CD4-positive, alpha-beta T cell treated with Interleukin-4 for 1 hour (primary cell): ENCODE measurements at places on chromosomes 6 and 20.

- no peak for DNase-seq
Measured at GRCh38 chr6:132995432-132995831, 181.1 kb downstream of the RPS12 start.

GRCh38 chr6:98672681-98673475, 161.5 kb upstream of the POU3F2 start:
- no peak for DNase-seq

GRCh38 chr6:28969129-28969528, 36.0 kb downstream of the ZNF311 start:
- DNase-seq = no peak

DNA sequence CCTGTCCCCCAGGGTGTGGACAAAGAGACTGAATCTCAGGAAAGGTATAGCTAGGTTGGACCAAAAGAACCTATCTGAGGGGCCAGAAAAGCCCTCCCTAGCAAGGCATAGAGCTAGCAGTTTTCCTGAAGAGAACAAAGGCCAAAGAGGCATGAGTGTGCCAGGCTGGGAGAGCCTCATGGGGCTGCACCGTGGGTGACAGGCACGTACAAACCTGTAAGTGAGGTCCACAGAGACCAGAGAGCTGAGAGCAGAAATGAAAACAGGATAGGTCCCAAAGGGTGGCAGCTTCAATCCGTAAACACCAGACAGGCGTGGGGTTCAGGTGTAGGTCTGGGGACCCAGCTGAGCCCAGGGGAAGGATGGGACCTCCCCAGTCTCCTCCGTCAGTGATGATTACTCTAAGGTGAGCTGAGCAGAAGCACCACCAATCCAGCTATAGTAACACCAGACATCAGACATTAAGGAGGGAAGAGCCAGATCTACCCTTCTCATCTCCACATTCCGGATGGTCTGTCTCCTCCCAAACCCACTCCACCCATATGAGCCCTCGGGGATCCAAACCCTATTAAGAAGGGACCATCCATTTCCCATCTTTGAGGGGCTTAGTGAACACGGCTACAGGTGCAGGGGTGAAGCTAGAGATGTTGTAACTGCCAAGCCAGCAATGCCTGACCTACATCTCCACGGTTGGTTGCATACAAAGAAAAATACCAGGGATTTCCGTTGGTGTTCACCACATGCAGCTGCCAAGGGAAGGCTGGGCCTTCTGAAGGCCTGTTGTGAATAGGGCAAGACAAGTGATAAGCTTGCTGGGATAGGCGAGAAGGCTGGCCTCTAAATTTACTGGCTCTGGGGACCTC, 38.3 kb downstream of the BCL2L1 start:
- DNase-seq = peak; percentile 33

- DNase-seq = no peak
Measured at GRCh38 chr20:23488470-23488869, 2.4 kb upstream of the CST8 start.

- DNase-seq = no peak
Measured at GRCh38 chr20:62700261-62700930, 8.2 kb upstream of the NTSR1 start.

- DNase-seq = no peak
Measured at GRCh38 chr20:55437798-55438415, 567.4 kb downstream of the CBLN4 start.

- DNase-seq = no peak
Measured at GRCh38 chr20:49496553-49497397, 14.3 kb upstream of the KCNB1 start.

DNA sequence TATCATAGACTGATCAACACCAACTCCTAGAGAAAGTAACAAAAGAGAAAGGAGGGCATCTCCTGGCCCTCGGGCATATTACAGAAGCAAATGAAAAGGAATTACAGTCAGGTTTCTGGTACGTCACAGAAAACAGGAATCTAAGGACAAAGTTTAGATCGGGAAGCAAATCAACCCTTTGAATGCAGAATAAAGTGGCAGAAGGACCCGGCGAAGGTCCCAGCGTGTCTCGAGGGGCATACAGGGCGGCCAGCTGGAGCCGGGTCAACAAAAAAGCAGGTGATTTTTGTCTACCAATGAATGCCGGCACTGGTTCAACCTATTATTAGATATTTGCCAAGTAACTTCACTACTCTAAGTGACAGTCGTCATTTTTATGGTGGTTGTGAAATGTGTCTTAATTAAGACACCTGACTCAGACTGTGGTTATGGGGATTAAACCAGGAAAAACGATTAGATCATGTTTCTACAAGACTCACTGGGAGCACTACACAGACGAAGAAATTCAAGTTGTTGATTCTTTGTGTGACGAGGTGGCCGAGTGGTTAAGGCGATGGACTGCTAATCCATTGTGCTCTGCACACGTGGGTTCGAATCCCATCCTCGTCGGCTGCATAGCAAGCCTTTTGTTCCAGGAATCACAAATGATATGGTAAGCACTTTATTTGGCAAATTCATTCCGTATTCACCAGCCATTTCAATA, 12.4 kb upstream of the ZSCAN9 start:
- no peak for DNase-seq

DNA sequence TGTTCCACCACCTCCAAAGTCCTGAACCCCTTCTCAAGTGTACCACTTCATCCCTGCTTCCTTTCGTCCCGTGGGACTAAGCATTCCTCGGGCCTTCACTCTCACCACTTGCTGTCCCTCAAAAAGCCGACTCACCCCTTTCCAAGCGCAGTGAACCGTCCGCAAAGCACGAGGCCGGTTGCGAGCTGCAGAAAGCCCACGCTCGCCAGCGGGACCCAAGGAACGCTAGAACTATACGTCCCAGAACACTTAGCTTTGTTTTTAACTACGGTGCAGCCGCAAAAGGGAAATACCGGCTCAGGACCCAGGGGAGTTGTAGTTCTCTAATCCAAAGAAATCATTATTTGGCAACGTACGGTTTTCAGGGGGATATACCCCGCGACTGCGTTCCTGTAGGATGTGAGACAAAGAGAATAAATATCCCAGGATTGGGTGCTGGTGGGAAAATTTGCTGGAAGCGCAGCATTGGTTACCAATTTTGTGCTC, 416 bp upstream of the POLR1H start:
- DNase-seq = no peak

DNA sequence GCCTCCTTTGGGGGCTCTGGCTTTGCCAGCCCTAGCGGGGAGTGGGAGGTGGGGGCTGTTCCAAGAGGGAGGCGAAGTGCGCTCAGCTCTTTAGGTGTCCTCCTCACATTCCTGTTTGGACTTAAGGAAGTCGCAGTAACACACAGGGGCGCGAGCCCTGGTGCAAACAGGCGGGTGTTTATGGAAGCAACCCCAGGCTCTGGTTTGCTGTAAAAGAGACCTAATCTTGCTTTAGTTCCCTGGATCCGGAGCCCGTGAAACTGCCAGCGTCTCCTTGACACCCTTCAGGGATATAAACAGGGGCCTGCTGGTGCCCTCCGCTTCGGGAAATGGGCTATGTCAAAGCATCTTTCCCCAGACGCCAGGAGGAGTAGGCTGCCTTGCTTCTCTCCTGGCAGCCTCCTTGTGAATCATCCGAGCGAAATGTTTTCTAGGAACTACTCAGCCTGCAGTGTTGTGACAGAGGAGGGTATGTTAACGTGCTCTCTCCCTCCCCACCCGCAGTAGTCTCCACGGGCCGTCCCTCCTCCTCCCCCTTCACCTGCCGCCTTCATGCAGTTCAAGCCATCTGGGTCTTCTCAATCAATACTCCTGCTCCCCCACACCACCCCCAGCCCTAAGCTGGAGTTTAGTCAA, 168.0 kb upstream of the LRFN2 start:
- peak; percentile 6 for DNase-seq

- no peak for DNase-seq
Measured at GRCh38 chr20:50333812-50334211, 143.2 kb downstream of the CEBPB start.

DNA sequence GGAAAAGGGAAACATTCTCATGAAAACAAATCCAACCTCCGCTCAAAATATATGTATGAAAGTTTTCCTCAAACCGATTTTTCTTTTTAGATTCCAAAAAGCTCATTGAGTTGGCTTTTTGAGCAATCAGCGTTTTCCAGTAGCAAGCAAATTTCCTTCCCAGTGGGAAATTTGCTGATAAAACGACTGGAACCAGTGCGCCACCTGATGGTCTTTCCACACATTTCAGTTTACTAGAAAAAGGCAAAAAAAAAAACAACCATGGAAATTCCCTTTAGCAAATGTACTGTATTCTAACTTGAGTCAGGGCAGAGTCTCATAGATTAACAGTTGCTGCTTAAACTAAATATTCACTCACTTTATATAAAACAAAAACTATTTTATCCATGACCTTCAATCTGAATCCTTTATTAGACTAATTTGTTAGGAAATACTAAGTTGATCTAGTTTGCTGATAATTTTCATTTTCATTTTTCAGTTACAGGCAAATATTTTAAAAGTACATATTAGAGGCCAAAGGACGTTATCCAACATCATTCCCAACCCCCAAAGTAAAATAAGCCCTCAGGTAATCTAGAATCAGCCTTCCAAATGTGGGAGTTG, 271.5 kb downstream of the FOXA2 start:
- no peak for DNase-seq

DNA sequence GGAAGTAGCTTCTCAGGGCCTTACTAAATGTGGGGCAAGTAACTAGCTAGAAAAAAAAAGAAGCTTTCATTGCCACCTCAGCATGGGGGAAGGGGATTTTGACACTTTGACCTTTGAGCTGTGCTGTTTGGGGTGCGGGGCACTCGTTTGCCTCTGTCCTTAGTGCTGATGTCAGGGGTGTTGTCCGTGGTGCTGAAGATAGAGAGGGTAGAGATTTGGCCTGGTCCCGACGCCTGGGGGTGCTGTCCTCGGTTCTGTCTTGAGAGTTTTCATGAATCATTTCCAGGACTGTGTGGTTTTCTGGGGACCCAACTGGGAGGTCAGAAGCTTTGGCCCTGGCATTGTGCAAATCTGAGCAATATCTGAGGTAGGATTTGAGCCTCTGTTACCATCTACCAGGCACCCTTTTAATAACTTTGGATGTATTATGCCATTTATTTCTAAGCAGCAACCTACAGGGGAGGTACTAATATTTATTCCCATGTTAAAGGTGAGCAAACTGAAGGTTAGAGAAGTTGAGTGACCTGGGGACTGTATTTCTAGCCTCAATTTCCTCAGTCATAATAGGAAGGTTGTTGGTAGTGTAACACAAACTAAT, 78.0 kb downstream of the DLGAP4 start:
- DNase-seq = peak; percentile 10

DNA sequence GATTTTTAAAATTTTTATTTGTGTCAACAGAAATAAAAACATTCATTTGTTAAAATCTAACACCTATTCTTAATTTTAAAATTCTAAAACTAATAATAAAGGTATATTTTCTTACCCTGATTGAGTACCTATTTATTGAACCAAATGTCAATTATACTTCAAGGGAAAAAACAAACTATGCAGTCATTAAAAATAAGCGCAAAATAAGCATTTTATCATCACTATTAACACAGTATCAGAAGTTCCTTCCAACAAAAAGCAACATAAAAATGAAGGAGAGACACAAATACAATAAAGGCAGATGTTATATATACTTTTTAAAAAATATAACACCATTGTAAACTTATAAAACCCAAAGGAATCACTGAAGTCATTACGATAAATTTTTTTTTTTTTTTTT, 52.7 kb downstream of the ZHX3 start:
- no peak for DNase-seq

- DNase-seq = no peak
Measured at GRCh38 chr6:80744213-80744612, 637.7 kb downstream of the BCKDHB start.

DNA sequence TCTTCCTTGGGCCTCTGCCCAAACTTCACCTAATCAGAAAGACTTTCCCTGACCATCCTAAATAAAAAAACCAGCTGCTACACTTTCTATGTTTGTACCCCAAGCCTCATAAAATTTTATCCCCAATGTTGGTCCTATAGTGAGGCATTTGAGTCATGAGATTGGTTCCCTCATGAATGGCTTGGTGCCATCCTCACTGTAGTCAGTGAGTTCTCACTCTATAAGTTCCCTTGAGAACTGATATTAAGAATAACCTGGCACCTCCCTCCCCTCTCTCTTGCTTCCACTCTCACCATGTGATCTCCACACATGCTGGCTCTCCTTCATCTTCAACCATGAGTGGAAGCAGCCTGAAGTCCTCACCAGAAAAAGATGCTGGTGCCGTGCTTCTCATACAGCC, 316.9 kb upstream of the PRDM1 start:
- no peak for DNase-seq
